ENCODE measurements at places on chromosomes 12 and 14.

DNA sequence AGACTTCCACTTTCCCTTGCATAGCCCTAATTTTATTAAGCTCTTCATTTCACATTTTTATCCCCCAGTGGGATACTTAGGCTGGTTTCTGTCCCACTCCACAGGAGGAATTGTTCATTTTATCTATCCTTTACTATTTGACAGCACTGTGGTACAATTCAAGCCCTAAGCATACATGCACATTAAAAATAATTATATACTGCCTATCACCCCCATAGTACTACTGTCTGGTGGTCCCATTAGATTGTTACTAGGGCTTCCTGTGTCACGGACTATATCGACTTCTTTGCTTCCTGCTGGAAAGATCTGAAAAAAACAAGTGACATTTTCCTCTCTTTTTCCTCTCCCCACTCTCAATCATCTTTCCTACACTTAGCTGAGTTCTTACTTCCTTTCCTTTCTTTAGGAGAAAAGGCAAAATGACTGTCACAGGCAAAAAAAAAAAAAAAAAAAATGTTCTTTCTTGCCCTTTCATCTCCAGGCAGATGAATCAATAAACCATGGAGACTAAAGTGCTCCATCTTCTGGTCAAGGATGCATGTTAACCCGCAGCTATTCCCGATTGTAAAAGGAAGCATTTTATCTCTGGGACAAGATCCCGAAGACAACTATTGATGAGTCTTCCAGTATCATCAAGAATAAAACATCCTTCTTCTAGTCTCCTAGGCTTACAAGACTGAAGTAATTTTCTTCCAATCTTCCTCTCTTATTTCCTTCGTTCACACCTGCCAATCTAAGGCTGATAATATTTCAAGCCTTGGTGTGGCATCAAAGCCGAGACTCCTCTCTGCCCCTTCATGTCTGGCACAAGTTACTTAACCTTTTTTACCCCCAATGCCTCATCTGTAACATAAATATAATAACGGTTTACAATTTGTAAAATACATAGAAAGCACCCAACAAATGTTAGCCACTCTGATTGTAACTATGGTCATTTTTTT is 94.4 kb upstream of the PLEKHG7 start:
- DNase-seq = peak; percentile 40

- no peak for DNase-seq
Measured at GRCh38 chr12:89140141-89140540, 212.2 kb downstream of the DUSP6 start.

DNA sequence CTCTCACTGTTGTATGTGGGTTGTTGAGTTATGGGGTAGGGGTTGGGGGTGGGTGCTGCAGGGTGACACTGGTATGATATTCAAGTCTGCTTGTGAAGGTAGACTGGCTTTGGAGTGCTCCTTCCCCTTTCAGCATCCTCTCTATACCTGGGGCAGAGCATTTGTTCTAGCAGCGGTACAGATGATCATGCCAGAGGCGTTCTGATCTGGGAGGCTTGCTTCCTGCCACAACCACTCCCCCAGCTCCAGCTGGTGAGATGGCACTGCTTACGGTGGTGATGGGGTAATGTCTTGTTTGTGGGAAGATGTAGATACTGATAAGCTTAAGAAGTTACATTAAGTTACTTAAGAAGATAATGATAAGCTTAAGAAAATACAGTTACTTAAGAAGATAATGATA is 131.8 kb downstream of the ERC1 start:
- DNase-seq = peak; percentile 89

DNA sequence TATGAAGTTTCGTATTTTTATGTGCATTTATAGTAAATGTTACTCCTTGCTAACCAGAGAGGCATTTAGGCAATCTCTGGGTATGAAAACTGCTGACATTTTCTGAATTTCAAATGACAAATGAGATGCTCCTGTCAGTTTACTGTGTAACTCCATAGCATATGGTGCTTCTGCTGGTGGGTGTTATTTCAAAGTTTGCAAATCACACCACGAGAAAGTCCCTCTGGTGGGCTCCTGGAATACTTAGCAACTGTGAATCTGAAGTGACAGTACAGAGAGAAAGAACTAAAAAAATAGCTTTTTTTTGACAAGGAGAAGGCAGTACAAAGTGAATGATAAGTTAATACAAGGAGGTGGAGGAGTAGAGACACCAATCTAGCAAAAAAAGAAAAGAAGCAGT is 161.5 kb downstream of the DERA start:
- peak; percentile 63 for DNase-seq

DNA sequence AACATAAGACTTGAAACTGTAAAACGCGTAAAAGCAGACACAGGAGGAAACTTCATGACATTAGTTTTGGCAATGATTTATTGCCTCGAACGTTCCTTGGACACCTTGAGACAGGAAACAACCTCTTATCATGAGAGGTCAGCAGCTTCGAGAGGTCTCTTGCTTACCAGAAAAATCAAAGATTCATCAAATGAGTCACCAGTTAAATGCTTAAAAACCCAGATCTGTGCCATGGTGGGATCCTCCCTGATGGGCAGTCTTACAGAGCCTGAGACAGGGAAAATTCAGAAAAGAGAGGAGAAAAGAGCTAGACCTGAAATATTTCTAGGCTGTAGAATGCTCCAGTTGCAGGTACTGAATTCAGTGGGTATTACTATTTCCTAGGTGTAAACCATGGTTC is 1093.9 kb downstream of the AACS start:
- DNase-seq = no peak

DNA sequence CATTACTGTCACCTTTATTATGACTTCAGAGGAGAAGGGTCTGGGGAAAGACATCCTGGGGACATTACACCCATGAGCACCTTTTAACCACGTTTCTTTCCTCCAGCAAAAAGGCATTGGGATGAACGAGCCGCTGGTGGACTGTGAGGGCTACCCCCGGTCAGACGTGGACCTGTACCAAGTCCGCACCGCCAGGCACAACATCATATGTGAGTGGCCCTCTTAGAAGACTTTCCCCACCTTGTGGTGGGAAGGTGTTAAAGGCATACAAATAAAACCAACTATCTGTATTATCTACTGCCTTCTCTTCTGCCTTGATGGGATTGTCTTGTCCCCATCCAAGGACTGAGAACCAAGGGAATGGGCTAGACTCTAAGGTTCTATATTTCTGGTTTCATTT is 6.0 kb downstream of the PSMD9 start:
- peak; percentile 65 for DNase-seq

DNA sequence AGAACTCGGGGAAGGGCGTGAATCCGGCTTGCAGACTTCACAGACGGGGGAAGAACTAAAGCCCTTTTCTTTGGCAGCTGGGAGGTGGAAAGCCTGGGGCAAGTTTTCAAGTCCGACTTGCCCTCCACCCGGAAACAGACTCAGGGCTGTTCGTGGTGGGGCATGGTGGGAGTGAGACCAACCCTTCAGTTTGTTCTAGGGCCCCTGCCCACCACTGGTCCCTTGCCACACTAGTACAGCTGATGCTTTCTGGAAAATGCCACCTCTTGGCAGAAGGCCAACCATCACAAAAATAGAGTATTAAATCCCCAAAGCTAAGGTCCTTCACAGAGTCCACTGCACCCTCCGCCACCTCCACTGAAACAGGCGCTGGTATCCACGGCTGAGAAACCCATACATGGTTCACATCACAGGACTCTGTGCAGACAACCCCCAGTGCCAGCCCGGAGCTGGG is 50.4 kb upstream of the DDX11 start:
- DNase-seq = no peak

DNA sequence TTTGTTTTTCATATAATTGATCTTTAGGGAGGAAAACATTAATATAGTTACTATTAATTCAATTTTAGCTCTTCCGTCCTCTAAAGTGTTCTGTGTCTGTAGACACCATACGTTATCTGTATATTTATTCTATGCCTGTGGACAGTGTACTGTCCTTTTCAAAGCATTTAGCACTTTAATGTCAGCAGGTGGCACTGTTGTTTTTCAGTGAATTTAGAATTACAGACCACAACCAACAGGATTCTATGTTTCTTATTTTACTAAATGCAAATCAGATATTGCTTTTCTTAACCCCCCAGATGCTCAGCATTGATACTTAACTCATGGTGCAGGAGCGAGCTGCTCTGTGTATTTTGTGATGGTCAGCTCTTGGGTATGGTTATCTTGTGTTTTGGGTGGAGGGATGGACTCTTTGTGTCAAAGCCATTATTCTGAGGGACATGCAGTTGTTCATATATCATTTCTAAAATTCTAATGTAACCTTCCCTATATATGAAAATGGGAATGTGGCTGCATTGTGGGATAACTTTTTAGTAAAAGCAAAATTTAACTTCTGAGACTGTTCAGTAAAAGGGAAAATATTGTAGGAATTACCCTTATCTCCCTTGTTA is 65.2 kb downstream of the PAPOLA start:
- peak; percentile 54 for DNase-seq

- no peak for DNase-seq
Measured at GRCh38 chr14:87838931-87839330, 154.1 kb downstream of the GALC start.

DNA sequence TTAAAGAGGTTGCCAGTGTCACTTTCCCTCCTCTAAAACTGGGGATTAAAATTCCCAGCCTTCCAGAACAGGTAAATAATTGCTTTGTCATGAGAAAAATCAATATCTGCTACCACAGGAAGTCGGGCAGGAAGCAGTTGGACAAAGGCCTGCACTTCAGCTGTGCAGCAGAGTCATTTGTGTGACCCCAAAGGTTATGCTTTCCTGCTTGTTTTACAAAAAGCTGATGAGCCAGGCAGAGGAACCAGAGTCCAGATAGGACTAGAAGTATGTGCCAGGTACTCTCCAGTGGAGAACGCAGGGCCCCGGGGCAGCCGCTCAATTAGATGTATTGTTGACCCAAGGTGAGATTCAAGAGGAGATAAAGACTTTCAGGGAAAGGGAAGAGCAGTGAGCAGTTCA is 117.1 kb upstream of the FRMD6 start:
- no peak for DNase-seq

- DNase-seq = peak; percentile 98
Measured at GRCh38 chr12:128918481-128919260, 65.4 kb downstream of the GLT1D1 start.

DNA sequence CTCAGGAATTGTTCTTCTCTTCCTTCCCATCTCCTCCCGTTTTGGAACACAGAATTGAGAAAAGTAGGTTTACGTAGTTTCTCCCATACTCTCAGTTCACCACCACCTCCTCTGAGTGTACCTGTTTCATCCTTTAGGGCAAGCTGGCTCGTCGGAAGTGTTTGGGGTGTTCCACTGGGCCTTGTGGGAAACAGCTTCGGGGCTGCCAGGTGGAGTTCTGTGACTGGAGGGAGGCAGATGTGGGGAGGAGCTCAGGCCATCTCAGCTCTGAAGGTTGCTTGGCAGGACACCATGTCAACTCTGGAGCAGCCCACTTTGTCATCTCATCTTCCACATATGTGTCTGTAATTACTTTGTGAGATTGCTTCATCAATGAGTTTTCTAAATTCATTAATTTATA is 53.5 kb upstream of the RD3L start:
- no peak for DNase-seq

GRCh38 chr14:38248321-38249028 is 7.4 kb downstream of the CLEC14A start:
- DNase-seq = peak; percentile 59

DNA sequence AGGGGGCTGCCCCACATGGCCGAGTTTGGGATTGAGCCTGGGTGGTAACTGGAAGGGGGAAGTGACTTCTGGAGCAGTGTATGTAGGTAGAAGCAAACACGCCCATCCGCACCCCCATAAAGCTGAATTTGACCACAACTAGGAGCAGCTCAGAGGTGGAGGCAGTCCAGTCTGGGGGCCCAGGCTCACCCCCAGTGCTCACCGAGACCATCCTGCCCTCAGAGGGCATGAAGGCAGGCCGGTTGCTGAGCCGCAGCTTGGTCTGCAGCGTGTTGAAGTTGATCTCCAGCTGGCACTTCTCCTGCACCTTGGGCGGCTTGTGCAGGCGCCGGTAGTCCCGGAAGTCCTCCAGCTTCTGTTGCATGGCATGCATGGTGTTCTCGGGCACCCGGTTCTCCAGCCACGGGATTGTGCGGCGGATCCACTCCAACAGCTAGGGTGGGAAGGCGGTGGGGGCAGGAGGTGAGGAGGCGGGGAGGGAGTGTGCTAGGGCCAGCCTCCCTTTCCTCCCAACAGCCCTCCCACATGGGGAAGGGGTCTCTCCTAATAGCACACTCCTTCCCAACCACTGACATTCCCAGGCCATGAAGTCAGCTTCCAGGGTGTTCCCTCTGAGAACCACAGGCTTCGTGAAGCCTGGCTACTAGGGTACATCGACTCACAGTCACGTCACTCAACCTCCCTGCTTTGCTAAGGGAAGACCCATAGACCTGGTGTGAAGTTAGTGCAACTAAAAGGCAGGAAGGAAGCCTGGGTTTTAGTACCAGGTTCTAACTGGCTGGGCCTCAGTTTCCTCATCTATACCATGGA is 87.0 kb downstream of the ACTN1 start:
- no peak for DNase-seq

DNA sequence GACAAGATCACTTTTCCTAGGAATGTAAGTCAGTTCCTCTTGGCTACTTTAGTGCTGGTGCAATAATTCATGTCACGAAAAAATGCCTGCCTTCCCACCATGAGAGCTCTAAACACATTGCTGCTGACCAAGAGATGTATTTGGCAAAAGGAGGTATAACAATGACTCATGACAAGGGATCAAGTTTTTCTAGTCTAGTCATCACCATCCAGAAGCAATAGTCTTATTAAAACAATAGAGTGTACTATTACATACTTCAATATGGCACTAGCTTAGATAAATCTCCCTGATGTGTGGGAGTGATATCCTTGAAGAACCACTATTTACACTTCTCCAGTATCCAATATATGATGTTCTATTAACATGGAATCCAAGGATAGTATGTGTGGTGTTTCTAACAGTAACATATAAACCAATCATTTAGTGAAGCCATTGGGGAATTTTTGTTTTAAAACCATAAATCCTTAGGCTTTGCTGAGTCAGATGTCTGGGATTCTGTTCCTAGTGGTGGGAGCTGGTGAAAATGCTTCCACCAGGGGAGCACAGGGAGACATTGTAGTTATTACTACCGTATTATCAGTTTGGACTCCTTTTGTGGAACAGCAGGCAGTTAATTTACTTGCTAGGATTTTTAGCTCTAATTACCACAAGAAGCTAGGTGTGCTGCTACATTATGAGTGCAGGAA is 1387.5 kb downstream of the LRFN5 start:
- no peak for DNase-seq

- no peak for DNase-seq
Measured at GRCh38 chr12:99605-100004, 33.0 kb downstream of the IQSEC3 start.

GRCh38 chr12:26791301-26791791 is 41.6 kb downstream of the ITPR2 start:
- no peak for DNase-seq

GRCh38 chr14:93834699-93835371 is 46.5 kb upstream of the PRIMA1 start:
- no peak for DNase-seq

DNA sequence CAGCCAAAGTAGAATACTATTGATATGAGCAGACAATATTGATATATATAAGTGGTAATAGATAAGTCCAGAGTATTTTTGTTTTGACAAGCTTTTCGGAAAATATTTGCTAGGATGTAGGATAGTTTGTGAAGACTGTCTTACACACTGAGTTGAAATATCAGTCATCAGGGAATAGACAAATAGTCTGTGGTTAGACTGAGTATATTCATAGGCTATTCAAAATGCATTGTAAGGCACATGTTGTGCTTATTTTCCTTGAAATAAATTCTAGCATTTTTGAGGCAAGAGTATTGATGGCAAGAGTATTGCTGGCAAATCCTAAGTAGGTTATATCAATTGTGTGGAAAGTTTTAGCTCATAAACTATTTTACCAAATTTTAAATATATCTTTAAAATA is 201.1 kb downstream of the LRIG3 start:
- no peak for DNase-seq
